ENCODE measurements at places on chromosomes 12 and 14.

DNA sequence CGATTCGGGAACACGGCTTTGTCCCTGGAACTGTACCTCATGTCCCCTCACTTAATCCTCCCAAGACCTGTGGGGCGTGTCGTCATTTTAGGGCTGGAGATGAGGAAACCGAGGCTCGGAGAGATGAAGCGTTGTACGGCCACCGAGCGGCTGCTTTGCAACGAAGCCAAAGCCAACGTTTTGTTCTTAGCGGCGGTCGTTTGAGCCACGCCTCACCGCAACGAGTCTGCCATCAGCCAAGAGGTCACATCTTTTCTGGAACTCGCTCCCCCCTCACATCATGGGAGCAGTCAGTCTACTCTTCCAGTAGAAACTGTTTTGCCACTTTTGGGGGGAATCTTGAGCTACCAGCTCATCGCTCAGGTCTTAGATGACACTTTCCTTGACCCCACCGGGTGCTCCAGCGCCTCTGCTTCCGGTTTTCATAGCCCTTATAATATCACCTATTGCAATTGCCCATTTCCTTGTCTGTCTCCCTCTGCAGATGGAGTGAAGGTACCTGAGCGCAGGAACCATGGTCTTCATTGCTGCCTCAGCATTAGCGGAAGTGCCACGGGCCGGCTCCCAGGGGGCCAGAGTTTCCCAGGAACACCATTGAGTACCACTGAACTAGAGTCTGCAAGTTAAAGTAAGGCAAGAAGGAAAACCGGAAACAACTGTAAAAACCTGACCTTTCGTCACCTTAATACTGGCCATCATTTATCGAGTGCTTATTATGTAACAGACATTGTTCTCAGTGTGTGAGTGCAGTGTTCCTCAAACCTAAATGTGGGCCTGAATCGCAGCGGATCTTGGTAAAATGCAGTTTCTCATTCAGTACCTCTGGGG, 19.6 kb downstream of the NINJ2 start:
- DNase-seq = no peak

DNA sequence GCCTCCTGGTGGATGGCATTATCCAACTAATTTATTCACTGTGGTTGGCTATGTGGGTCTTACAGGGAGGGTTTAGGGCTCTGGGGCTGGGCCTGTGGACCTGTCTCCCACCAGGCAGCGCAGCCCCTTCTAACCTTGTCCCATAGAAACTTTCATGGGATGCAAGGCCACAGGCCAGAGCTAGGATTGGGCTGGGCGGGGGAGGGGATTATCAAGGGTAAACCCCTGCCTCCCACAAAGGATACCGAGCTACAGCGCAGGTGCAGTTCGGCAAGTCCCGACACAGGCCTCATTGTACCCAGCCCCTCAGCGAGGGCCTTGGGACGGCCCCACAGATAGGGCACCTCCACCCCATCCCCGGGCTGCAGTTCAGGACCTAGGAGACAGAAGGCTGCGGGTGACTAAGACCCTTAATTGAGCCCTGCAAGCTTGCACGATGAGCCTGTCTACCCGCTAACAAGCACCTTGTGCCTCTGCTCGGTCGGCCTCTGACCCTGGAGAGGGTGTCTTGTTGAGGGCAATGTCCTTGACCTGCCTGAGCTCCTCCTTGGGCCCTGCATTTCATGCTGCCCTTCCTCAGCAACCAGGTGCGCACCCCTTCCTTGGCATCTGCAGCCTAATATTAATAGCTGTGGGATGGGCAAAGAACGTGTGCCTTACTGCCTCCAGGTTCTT, 46.7 kb downstream of the PSMA6 start:
- no peak for DNase-seq

GRCh38 chr14:91732439-91732838, 553 bp upstream of the CATSPERB start:
- DNase-seq = no peak

DNA sequence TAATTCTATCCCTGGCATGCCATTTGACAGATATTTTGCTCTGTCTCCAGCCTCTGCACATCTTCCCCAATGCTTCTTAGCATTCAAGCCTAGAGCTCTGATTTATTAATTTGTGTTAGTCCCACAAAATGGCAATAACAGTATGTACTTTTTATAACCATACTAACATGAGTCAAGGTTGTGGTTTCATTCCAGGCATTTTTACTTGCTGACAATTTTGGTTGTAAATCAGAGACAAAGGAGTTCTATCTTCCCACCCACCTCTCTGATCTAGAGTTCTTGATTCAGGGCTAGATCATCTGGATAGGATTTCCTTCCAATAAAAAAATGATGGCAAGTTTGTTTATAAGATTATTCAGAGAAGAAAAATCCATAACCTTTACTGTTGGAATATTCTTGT, 18.5 kb upstream of the CISTR start:
- no peak for DNase-seq

- DNase-seq = no peak
These were observed 144.2 kb upstream of the C14orf180 start for GRCh38 chr14:104435147-104436046.

DNA sequence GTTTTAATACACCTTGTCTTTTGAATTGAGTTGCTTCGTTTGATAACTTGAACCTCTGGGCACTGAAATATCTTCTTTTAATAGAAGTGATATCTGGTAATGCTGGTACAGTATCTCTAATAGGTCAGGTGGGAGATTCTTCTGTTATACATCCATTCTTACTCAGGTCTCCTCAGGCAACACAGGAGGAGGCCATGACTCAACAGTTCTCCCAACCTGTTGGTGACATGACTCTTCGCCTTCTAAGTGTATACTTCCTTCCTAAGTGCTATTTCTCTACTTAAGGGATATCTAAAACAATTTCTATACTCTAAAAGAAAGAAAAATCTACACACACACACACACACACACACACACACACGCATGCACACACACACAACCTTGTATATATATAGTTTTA, 509.1 kb downstream of the PCNX1 start:
- DNase-seq = no peak

DNA sequence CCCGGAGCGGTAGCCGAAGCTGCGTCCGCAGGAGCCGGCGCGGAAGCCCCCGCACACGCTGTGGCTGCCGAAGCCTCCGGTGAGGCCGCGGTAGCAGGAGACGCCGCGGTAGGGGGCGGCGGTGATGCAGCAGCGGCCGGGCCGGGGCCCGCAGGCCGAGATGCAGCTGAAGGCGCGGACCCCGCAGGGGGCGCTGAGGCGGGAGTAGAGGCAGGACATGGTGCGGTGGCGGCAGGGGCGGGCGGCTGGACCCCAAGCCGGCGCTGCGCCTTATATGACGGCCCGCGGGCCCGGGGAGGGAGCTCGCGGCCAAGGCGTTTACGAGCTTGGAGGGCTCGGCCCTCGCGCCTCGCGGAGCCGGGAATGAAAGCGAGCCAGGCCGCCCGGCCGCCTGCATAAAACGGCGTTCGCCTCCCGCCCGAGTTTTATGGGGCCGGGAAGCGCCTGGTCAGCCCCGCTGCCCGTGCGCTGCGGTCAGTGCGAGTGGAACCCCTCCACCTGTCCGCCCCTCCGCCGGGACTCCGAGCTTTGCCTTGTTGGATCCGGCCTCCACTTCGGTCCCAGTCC, 16.0 kb upstream of the KRT86 start:
- DNase-seq = no peak

DNA sequence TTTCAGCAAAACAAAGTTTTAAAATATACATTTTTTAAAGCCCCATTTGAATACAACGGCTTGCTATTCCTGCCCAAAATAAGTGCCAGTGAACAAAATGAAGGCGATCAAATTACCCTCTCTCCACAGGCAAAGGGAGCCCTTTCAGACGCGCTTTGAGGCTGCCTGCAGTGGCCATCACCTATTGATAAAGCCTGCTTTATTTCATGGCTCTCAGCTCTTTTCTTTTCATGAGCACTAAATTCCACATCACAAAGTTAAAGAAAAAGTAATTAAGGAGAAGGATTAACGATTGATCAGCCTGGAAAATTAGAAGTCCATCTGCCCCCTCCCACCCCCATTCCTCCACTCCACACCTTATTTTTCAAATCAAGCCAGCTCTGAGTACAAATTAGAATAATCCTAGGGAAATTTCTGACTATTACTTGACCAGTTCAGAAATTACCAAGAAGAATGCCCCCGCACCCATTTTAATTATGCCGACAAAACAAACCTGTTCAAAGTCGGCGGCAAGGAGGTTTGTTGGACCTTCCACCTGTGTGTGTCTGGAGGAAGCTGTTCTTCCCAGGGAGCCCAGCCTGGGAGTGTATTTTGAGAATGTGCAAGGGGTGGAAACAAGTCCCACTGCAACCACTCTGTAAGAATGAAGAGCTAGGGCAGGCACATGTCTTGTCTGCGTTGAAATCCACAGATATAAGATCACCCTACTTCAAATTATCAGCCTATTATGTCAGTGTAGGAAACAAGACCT, 64.2 kb upstream of the RIC8B start:
- no peak for DNase-seq

DNA sequence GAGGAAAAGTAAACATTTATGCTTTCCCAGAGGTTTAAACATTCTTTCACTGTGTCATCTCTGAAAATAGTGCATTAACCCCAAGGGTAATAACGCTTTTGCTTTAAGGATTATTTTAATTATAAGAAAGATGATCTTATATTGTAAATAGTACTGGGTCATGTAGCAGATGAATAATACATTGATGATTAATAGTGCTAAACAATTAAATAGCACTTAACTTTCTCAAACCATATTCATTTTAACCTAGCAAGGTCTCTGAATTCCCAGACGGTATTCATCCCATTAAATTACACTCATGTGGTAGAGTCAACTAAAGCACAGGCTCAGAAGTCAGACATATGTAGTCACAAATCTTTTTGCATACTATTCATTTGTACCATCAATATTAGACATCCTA, 115.6 kb upstream of the FAR2 start:
- DNase-seq = no peak

GRCh38 chr14:42095155-42095554, 488.5 kb downstream of the LRFN5 start:
- no peak for DNase-seq

GRCh38 chr12:89251342-89252271, 100.7 kb downstream of the DUSP6 start:
- no peak for DNase-seq
